ENCODE measurements at places on chromosomes 3 and 15.

GRCh38 chr15:77625376-77625775 lies 7.3 kb downstream of the LINGO1 start:
- no peak for DNase-seq

DNA sequence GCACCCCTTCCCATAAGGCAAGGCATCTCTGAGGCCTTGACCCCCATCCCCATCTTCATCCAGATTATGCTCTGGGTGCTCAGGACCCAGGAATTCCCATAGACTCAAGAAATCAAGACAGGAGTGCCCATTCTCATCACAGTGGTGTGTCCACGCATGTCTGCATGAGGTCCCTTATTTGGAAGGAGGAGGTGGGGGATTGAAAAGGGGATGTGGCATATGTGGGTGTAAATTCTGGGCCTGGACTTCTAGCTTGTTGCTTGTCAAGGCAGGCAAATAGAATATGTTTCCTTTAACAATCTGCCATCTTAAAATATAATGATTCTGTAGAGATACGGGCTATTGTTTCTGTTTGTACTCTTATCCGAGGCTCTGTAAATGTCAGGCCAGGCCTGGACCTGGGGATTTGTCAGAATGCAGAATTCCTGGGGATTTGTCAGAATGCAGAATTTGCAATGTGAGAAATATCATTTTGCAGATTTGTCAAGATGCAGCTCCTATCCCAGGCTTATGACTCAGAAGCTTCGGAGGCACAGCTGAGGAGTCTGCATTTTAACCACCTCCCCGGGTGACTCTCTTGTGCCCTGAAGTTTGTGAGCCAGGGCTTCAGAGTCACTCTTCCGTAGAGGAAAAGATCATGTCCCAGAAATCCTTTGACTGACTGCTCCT lies 157.8 kb downstream of the SV2B start:
- DNase-seq, result no peak

- DNase-seq, result no peak
Measured at GRCh38 chr3:44931791-44932190, 44.2 kb downstream of the ZDHHC3 start.

DNA sequence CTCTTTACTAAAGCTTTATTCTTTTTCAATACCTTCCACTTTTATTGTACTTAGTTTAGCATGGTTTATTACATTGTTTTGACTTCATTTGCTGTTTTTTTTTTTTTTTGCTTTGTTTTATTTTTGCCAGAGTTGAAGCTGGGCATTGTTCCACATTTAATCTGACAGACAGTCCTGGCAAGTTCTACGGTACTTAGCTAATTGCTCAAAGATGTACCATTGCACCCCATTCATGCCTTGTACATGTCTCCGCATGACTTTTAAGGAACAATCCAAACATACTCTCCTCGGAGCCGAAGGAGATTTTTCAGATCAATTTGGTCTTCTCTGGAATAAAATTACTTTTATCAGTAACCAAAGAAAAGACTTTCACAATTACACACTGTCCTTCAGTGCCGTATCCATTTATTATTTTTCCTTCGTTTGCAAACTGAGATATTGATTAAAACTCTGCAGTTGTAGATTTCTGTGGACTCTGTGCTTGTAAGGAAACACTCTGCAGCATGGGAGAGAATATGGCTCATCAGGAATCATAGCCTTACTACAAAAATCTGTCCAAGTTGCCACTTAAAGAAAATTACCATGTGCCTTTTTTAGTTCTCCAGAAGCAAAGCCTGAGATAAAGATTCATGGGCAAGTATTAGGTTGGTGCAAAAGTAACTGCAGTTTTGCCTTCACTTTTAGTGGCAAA lies 952.0 kb downstream of the AGBL1 start:
- no peak for DNase-seq

- no peak for DNase-seq
Measured at GRCh38 chr3:35649405-35649804, 10.1 kb downstream of the ARPP21 start.

DNA sequence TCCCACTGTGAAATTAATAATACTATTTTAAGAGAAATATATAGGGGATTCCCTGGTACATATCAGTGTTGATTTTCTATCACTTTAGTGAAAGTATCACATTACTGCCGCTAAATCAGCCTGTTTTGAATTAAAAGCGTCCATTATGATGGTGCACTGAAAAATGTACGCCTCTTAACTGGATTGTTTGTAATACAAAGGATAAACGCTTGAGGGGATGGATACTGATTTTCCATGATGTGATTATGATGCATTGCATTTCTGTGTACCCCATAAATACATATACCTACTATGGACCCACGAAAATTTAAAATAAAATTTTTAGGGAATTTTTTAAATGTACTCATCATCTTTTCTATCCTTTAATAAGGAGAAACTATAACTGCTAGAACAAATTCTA lies 478.6 kb downstream of the MAGI1 start:
- no peak for DNase-seq

- DNase-seq, result no peak
Measured at GRCh38 chr3:98732286-98733052, 30.7 kb upstream of the ST3GAL6 start.

- DNase-seq, result no peak
Measured at GRCh38 chr15:53716909-53717876, 42.3 kb downstream of the WDR72 start.

- peak; percentile 39 for DNase-seq
Measured at GRCh38 chr15:40762919-40763800, 708 bp upstream of the GCHFR start.

- no peak for DNase-seq
Measured at GRCh38 chr3:189123595-189124387, 48.0 kb upstream of the TPRG1 start.

- no peak for DNase-seq
Measured at GRCh38 chr3:196419386-196419785, 12.8 kb downstream of the UBXN7 start.

DNA sequence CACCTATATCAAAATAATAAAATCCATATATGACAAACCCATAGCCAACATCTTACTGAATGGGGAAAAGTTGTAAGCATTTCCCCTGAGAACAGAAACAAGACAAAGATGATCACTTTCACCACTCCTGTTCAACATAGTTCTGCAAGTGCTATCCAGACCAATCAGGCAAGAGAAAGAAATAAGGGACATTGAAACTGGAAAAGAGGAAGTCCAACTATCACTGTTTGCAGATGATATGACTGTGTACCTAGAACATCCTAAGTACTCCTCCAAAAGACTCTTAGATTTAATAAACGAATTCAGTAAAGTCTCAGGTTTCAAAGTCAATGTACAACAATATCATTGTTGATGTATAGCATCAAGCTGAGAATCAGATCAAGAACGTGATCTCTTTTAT lies 35.6 kb upstream of the FGF7 start:
- no peak for DNase-seq

GRCh38 chr3:153282355-153282754 lies 120.3 kb downstream of the RAP2B start:
- no peak for DNase-seq

GRCh38 chr3:63864965-63865327 lies 1.3 kb downstream of the ATXN7 start:
- DNase-seq, result no peak
